ENCODE measurements at places on chromosomes 2 and 18.

GRCh38 chr2:241197947-241198346 lies 9.5 kb downstream of the ANO7 start:
- no peak for DNase-seq

- DNase-seq, result no peak
Measured at GRCh38 chr2:39724828-39725144, 54.3 kb downstream of the THUMPD2 start.

DNA sequence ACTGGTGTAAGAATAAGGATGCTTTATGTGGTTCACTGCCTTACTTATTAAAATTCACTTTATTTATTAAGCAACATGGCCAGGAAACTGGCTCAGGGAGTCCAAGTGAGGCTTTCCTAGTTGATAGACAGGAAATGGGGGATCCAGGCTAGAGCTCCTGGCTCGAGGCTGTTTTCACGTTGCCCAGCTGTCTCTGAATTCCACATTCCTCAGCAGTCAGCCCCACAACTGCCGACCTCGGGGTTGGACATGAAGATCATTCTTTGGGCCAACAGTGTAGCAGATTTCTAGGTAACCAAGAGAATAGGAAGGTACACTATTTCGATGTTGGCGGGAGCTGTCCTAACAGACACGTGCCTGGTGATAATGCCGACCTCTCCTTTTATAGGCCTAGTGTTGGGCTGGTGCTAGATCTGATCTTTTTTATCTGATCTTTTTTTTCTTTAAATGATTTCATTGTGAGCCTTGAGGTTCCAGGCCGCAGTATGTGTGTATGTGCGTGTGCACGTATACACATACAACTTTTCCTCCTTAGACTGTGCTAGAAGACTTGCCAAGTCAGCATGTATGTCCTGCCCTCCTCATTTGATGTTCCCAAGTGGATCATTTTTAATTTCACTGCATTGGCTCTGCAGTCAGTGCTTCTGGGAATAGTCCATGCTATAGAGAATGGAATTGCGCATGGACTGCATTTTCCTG lies 103.5 kb downstream of the CABLES1 start:
- no peak for DNase-seq

DNA sequence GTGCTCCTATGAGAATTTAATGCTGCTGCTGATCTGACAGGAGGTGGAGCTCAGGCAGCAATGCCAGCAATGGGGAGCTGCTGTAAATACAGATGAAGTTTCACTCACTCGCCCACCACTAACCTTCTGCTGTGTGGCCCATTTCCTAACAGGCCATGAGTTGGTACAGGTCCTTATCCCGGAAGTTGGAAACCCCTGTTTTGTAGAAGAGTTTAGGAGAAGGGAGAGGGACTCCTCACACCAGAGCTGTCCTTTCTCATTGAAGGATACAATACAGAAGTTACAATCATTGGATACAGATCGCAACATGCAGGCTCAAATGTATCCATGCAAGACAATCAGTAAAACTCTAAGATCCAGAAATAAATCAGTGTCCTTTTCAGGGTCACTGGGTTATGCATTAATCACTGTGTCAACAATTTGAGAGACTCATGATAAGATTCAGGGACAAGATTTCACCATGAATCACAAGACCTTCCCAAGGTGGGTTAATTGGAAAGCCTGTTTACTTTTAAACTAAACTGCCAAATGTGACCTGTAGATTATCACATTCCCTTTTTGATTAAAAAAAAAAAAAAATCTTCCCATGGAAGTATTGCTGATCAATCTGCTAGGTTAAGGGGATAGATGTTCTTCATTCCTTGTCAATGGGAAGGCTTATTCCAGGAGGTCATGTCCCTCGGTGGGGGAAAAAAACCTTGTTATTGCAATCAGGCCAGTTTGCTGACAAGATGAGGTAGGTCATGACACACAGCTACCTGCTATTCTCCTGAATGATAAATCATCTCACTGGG lies 97.2 kb downstream of the SP100 start:
- DNase-seq, result no peak

DNA sequence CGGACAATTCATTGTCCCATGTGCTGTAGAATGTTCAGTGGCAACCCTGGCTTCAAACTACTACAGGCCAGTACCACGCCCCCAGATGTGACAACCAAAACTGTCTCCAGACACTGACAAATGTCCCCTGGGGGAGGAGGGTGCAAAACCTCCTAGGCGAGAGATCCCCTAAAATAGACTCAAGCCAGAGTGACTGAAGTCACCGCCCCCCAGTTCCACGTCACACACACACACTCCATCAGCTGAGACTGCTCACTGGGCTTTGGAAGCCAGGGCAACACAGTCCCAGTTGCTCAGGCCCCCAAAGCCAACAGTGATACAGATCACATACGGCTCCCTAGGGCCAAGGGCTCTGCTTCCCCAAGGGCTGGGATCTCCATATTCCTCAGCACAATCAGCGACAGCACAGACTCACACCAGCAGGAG lies 19.1 kb downstream of the HDAC4 start:
- DNase-seq, result no peak

GRCh38 chr2:238339814-238340213 lies 19.5 kb downstream of the TRAF3IP1 start:
- no peak for DNase-seq

GRCh38 chr18:4282954-4283353 lies 172.2 kb downstream of the DLGAP1 start:
- DNase-seq, result no peak

GRCh38 chr2:9236867-9237266 lies 30.3 kb downstream of the ASAP2 start:
- DNase-seq, result no peak

DNA sequence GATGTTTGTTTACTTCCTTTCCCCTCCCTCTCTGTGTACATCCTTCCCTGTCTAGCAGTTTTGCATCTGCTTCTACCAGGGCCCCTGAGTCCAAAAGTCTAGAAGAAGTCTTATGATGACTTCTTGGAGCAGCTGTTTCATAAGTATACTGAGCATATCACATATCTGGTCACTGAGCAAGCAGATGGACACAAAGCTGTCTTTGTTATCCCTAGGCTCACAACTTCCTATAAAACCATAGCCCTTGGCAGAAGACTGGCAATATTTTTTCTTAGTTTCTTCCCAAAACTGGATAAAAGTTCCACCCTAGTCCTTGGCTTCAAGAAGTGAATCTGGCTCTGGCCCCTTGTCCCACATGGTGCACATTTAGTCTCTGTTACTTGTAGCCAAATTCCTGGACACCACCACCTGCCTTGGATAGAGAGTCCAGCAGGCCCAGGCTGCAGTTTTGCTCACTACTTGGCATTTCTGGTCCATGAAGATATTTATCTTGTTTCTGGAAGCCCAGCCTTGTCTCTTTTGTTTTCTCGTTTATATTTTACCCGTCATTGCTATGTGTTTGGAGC lies 22.5 kb downstream of the THOC1 start:
- no peak for DNase-seq

- DNase-seq, result no peak
Measured at GRCh38 chr2:43255296-43255910, 29.0 kb upstream of the ZFP36L2 start.

DNA sequence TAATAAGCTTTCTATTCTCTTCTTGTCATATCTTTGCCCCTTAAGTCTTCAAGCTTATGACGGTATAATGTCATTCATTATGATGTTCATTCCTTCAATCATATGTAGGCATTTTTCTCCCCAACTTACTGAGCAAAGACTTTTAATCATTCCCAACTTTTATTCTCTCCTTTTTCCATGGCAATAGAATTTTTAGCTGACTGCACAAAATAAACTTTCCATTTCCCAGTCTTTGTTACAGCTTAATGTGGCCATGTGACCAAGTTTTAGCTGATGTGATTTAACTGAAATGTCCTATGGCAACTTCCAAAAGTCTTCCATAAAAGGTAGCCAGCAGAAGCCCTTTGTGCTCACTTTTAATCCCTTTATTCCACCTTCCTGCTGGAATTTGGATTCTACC lies 152.5 kb downstream of the ANKRD30B start:
- no peak for DNase-seq

GRCh38 chr18:27213123-27213717 lies 28.1 kb upstream of the CHST9 start:
- no peak for DNase-seq

DNA sequence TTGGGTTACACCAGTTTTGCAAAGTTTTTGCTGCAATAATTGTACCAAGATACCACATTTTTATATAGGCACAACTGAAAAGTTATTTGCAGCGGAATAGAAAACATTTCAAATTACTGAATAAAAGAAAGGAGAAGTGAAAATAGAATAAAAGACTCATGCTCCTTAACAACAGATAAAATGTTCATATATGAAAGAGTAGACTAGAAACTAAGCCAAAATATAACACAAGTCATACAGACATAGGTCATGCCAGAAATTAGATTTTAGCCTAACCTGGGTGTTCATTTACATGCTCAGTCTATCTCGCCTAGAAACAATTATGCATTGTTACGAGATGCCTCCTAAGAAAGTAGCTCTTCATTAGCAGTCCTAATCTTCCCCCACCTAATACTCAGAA lies 16.4 kb upstream of the MAP3K20 start:
- no peak for DNase-seq

- DNase-seq, result no peak
Measured at GRCh38 chr2:202643012-202643858, 8.5 kb downstream of the FAM117B start.

DNA sequence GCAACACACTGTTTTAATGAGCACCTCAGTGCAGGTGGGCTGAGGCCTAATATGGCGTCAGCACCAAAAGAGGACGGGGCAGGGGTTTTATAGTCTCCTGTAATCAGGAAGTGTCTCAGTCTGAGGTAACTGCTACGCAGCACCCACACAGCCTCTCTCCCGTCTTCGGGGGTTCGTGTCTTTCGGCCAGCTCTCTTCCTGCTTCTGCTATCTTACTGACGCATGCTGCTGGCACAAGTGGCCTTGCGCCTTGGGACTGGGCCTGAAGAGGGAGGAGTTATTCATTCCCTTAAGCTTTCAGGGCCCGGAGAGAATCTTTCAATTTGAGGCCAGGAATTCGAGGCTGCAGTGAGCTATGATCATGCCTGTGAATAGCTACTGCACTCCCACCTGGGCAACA lies 14.5 kb upstream of the PAPOLG start:
- no peak for DNase-seq

GRCh38 chr2:240392084-240392947 lies 43.1 kb upstream of the GPC1 start:
- no peak for DNase-seq

GRCh38 chr2:9179572-9180201 lies 26.9 kb upstream of the ASAP2 start:
- DNase-seq, result no peak

- no peak for DNase-seq
Measured at GRCh38 chr18:27202741-27203140, 17.6 kb upstream of the CHST9 start.

DNA sequence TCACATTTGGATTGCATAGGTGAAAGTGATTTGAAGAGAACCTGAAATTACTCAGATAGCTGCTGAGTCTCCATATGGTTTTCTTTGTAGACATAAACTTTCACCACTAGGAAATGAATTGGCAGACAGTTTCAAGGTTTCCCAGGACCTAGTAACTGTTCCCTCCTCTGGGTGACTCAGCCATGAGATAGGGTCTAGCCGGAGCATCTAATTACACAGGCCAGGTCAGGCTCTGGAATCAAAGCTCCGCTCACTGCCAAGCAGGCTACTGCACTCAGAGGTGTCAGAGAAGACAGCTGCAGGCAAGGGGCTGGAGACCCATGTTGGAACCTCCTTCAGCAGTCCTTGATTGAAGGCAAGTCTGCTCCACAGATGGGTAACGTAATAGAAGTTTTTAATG lies 429.2 kb downstream of the TNS1 start:
- DNase-seq, result no peak

- no peak for DNase-seq
Measured at GRCh38 chr18:33459612-33460011, 19.1 kb upstream of the CCDC178 start.

DNA sequence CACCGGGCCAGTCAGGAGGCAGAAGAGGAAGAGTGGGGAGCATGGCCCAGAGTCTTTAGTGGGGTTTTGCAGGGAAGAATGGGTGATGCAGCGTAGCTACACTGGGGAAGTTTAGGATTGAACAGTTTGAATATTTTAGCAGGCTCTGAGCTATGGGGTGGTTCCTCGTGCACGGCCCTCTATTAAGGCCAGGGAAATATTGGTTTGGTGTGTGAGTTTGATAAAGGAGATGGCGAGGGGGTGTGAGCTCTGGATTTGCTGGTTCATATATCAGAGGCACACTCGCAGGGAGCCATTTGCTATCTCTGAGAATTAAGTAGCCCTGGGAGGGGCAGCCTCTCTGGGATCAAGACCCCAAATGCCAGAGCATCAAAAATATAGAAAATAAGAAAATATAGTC lies 50.1 kb downstream of the BOLA3 start:
- no peak for DNase-seq

DNA sequence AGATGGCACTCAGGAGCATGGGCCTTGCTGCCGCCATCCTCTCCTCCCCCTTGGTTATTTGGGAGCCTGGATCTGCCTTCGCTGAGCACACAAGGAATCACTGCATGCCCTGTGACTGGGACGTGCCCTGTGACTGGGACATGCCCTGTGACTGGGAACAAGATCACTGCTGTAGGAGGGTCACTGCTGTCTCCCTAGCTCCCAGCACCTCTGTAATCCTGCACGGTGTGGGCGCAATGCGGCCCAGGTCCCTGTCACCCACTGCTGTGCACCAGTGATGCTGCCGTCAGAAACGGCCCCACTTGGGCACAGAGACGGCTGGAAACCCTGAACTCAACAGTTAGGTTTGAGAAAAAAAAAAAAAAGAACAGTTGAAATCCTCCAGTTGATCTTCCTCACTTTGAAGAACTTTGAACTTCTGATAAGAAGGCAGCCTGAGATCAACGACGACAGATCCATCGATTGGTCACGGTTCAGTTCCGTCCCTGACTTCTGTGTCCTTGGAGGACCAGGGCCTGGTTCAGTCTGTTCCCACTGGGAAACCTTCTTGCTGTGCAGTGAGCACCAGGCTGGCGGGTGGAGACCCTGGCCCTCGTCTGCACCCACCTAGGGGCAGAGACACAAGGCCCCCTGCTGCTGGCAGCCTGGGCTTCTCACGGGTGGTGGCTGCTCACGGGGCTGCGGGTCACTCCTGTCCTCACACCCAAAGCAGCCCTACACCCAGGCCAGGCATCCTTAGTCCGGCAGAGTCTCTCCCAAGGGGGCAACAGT lies 125.9 kb downstream of the PXDN start:
- no peak for DNase-seq

GRCh38 chr18:44761812-44762211 lies 81.1 kb downstream of the SETBP1 start:
- no peak for DNase-seq

GRCh38 chr2:176931588-176932563 lies 280.7 kb upstream of the HNRNPA3 start:
- DNase-seq, result no peak

DNA sequence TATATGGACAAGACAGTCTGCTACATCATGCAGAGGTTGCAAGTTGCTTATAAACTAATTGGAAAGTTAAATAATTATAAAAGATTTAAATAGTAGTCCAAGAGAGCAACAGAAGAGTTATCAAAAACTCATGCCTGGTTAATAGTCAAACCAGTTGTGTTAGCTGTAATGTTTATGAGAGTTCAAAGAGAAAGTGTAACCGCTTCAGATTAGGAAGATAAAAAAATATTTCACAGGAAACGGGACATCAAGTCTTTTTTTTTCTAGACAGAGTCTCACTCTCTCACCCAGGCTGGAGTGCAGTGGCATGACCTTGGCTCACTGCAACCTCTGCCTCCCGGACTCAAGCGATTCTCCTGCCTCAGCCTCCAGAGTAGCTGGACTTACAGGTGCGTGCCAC lies 34.6 kb upstream of the RNF125 start:
- DNase-seq, result no peak

- DNase-seq, result peak; percentile 41
Measured at GRCh38 chr18:56575819-56576663, 62.4 kb downstream of the TXNL1 start.

- DNase-seq, result no peak
Measured at GRCh38 chr2:69237070-69237670, 149.9 kb downstream of the GFPT1 start.

Data from NCI-H524 treated with DMSO at 0.1 percent for 48 hours (cell line).